ENCODE measurements at places on chromosomes 5 and 9.

DNA sequence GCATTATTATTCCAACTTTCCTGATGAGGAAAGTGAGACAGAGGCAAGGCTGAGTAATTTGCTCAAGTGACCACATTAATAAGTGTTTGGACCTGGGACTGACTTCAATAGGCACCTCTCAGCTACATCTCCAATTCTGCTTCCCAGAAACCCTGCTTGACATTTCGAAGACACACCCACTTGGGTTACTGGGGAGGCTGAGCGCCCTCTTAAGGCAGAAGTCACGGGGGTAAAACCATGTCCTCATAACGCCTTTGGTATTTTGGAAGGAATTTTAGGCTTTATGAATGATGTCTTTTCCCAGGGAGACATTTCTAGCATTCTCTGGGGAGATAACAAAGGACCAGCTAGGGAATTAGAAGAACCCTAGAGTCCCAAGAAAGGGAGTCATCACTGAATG lies 53.3 kb downstream of the TRPC7 start:
- no peak for DNase-seq

- DNase-seq, result no peak
These were observed 72.8 kb downstream of the NIPSNAP3B start for GRCh38 chr9:104836767-104837166.

DNA sequence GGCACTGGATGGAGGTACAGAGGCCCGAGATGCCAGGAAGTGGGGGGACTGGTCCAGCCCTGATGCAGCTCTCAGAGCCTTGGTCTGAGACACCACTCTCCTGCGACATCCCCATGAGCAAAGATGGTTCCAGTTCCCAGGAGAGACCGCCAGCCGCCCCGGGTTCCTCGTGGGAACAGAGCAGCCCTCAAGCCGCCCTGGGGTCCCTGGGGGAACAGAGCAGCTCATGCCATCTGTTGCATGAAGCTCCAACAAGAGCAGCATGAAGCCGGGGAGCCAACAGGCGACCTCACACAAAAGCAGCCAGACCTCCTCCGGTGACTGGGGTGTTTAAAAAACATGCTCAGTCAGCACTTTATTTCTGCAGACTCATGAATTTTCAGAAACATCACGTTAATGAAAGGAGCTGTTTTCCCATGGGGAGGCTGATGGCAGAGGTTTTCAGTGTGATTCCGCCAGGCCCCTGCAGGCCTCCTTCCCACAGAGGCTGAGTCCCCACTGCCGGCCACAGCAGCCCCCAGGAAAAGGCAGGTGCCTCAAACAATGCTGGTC lies 6.2 kb downstream of the SLC6A18 start:
- DNase-seq, result no peak

- no peak for DNase-seq
These were observed 57.4 kb upstream of the SLC25A51 start for GRCh38 chr9:37961351-37961750.

DNA sequence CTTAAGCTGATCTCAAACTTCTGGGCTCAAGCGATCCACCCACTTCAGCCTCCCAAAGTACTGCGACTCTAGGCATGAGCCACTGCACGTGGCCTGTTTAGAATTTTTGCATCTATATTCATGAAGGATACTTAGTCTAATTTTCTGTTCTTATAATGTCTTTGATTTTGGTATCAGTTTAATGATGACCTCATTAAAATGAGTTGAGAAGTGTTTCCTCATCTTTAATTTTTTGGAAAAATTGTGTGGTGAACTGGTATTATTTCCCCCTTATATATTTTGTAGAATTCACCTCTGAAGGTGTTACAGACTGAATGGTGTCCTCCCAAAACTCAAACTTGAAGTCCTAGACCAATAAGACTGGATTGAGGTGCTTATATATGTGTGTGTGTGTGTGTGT lies 46.5 kb downstream of the ANKRD31 start:
- no peak for DNase-seq

DNA sequence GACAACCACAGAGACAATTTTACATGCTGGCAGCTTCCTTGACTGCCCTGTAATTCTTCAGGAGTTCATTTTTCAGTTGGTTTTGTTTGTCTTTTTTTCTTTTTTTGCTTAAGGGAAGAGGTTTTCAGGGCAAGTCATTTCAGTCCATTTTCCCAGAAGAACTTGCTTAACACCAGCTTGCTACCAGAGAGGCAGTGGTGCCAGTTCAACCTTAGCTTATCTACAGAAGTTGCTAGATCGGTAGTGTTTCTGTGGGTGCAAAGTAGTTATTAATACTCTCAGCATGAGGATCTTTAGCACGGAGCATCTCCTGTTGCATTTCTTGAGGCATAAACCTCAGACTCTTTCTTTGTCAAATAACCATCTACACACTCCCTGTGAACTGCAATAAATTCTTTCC lies 1.1 kb downstream of the SPEF2 start:
- DNase-seq, result no peak

GRCh38 chr5:6452622-6453504 lies 4.2 kb downstream of the UBE2QL1 start:
- no peak for DNase-seq

DNA sequence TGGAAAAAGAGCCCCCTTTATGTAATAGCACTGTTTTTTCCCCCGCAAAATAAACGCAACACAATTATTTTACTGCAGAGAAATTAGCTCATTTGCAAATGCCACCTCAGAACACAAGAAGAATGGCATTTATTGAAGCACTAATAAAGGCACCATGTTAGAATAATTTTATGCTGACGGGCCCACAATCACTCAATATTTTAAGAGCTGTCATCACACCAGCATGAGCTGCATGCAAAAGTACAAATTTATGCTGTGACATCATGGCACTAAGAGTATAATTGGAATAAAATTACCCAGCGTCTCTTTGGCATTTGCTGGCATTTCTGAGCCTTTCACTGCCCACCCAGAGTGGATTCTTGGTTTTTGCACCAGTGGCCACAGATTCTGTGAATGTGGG lies 364.6 kb downstream of the TLE4 start:
- no peak for DNase-seq

GRCh38 chr5:97229196-97229595 lies 46.1 kb upstream of the RIOK2 start:
- DNase-seq, result no peak

- DNase-seq, result no peak
These were observed 272.4 kb downstream of the SLF1 start for GRCh38 chr5:94890907-94891306.

DNA sequence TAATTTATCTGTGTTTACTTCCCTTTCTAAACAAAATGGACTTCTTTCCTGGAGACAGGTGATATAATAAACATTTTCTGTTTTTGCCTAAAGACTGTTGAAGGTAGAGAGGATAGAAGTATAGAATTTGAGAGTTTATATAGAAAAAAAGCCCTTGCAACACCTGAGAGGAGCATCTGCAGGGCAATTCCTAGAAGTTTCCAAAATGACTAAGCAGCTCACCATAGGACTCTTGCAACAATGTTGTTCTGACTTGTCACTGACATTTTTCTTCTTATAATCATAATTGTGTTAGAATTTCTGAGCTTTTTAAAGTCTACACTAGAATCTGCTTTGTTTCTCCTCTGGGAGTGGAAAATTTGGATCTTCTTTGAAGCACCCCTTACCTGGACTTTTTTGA lies 216.8 kb downstream of the TUSC1 start:
- DNase-seq, result no peak

DNA sequence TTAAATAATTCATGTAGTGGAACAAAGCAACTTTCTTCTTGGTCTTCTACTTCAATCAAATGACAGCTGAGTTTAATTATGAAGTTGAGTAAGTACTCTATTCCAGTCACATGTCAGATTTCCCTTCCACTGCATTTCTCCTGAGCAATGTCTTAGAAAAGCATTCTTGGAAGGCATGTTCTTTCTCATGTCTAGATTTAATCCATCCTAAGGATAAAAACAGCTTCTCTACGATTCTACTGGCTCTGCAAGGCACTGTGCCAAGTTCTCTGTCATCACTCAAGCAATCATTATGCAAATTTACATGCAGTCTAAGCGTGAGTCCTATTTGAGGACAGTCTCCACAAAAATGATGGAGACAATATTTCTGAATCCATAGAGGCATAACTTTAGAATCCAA lies 142.4 kb downstream of the YIPF5 start:
- no peak for DNase-seq
